Renal cortex interstitium (tissue), 15 donors: ENCODE measurements at places on chromosomes 6 and 20.
A peak's percentile ranks its signal among the peaks of the same experiment; 100 is the strongest.

- no peak for DNase-seq
These were observed 63.3 kb upstream of the TAB2 start for GRCh38 chr6:149254253-149254652.

DNA sequence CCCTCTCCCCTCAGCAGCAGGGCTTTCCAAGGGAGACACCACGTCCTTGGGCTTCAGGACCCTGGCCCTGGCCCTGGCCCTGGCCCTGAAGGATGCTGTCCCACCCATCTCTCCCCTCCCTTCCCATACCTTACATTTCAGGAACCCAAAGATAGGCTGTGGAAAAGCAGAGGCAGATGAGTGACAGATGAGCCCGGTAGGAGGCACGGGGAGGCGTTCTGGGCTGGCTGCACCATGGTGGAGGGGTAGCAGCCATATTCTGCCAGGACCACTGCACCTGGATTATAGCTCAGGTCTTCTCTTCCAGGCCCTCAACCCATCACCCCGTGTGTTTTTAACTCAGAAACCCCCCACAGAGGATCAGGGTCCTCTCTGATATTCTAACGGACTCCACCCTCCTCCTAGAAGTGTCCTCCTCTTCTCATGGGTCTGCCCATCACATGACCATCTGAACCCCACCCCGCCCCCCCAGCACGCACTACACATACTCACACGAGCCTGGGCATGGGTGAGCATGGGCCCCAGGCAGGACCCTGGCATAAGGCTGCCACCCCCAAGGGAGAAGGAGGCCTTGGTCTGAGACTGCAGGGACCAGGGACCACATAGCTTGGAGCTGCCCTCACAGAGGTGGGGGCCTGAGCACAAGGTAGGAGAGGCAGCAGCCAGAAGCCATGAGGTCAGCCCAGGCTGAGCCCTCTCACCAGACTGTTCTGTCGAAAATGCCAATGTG lies 220.8 kb upstream of the CDH4 start:
- no peak for DNase-seq

DNA sequence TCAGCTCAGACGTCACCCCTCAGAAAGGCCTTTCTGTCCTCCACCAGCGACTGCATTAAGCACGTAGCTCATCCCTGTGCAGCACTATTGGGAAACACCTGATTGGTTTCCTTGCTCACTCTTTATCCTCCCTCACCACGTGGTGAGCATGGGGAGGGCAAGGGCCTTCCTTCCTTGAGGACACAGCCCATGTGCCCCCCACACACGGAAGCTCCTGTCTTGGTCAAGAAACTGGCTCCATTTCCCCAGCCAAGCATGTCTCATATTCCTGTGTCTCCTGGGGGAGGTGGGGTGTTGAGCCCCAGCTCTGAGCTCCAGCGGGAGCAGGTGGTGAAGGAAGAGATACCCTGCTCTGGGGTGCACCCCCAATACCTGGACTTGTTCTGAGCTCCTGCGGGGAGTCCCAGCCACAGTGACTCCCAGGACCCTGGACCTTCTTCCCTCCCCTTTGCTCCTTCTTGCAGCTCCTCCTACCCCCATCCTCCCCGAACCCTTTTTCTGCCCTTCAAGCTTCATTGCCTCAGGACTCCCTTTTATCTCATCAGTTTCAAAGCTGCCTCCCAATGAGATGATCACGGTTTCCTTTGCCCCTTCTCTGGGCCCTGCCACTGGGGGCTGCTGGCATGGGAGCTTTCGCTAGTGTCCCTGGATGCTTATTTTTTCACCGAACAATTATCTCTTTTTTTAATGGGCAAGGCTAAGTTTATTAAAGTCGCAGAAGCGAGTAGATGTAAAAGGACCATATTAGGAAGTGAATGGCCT lies 230.1 kb downstream of the TFAP2C start:
- DNase-seq, result peak; percentile 18

GRCh38 chr6:1784422-1784884 lies 174.7 kb downstream of the FOXC1 start:
- DNase-seq, result no peak

DNA sequence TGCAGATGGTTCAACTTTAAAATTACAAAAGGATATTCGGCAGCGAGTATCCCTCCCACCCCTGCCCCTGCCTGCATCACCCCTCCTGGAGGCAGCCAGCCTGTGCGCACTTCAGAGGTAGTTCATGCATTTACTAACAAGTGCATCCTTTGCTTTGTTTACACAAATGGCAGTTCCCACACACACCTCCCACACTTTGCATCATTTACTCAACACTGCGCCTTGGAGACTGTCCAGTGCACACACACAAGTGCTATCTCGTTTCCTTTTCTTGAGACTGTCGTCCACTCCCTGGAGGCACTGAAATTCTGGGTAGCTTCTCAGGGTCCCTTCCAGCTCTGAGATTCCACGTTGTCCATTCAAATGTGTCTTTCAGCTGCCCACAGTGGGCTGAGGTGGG lies 53.1 kb upstream of the VSX1 start:
- no peak for DNase-seq

- no peak for DNase-seq
These were observed 262.7 kb downstream of the PREX1 start for GRCh38 chr20:48564982-48565539.

DNA sequence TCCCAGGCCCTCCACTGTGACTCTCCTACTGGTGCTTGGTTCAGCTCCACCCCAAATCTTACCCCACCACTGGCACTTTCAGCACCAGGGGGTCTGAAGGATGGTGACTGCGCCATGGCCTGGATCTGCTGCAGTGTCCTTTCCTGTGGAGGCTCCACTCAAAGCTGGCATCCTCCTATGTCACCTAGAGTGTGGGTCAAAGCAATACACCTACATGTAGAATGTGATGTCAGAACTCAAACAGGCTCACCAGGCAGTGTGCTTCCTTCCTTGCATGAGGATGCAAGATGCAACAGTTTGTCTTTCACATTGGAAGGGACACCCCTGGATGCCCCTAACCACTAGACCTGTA lies 32.8 kb upstream of the MICB start:
- no peak for DNase-seq

- peak; percentile 26 for DNase-seq
These were observed 23.7 kb downstream of the PEX7 start for GRCh38 chr6:136846046-136846445.

- DNase-seq, result no peak
These were observed 112.0 kb upstream of the SGK1 start for GRCh38 chr6:134429861-134430380.

GRCh38 chr6:39407446-39407993 lies 85.0 kb upstream of the KCNK16 start:
- no peak for DNase-seq

GRCh38 chr6:24775520-24776058 lies 852 bp downstream of the GMNN start:
- no peak for DNase-seq

DNA sequence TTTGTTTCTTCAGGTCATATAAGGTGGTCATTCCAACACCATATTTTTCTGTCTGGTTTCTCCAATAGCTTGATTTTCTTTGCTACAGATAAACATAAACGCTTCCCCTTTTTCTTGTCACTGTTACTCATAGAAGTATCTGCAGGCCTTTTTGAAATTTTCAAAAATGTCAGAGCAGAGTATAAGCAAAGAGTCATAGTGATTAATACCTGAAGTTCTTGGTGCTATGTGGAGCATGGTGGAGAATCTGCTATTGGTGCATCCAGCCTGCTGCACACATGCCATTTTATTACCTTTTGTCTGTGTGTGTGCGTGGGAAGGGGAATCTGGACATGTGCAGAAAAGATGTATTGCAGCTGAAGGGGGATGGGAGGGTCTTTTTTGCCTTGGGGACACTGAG lies 19.7 kb downstream of the STX11 start:
- DNase-seq, result no peak
